ENCODE measurements at places on chromosomes 4 and X. TPM values are rescaled to one million over a fixed set of nuclear protein-coding genes. Genes with fewer than 3 reads are reported as not detected.

DNA sequence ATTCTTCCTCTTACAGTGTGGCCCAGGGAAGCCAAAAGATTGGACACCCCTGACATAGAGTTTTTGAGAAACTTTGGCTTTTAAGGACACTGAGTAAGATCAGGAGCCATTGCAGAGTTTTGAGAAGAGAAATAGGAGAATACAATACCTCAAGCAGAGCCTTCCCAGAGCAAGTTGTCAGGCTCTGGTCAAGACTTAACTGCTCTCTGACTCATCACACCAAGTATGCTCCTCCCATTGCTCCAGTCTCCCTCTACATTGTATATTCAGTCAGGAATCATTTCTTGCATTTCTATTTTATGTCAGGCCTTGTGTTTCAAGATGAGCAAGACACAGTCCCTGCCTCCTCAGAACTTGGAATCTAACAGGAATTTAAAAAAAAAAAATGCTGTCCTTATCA lies 176.4 kb upstream of the FMR1 start:
- DNase-seq = no peak

- DNase-seq = no peak
These were observed 151.3 kb upstream of the JADE1 start for GRCh38 chr4:128658214-128658631.

- no peak for DNase-seq
These were observed 13.4 kb downstream of the RBMX start for GRCh38 chrX:136867096-136867491.

DNA sequence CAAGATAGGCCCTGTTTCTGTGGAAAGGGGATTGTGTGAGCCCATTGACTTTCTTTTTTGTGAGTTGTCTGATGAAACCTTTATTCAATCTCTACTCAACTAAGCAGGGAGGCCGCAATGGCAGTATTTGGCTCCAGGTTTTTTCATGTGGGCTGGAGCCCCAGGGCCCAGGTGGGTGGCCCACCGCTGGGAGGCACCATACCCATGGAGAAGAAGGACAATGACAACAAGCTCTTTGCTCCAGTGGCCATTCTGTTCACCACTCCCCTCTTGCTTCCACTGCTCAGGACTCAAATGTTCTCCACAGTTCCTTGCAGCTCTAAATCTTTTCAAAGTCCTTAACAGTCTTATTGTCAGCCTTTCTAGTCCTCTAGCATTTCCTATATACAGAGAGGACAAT lies 54.1 kb downstream of the HOPX start:
- no peak for DNase-seq

DNA sequence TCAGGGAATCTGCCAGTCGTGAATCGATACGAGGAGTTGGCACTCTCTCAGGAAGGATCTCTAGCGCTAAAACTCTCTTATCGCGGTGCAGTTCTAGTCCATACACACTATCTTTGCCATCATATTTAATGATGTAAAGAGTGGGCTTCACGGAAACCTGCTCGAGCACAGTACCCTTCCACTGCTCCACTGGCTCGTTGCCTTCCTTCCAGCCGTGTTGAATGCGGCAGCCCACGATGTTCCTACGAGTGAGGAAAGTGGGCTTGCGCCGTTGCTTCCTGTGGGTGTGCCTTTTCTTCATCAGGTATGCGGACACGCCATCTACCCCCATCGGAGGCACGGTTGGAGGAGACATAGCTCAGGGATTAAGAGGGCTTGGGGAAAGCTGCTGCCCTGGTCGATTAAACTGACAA lies 661 bp downstream of the SPIN4 start:
- DNase-seq = peak; percentile 9

DNA sequence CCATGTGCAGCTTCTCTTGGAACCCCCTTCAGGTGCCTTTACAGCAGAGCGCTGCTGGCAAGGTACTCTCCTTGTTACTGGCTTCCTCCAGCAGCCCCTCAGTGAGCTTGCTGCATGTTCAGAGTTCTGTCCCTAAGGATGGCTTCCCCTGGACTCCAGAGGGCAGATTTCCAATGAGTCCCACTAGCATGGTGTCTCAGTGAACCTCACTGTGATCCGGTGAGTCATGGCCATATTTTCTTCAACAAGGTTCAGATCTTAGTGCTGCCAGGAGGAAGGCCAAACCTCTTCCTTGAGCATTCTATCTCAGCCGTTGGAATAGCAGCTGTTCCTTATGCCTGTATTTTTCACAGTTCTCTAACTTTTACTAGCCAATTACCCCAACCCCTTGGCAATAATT lies 98.8 kb downstream of the CASK start:
- no peak for DNase-seq

DNA sequence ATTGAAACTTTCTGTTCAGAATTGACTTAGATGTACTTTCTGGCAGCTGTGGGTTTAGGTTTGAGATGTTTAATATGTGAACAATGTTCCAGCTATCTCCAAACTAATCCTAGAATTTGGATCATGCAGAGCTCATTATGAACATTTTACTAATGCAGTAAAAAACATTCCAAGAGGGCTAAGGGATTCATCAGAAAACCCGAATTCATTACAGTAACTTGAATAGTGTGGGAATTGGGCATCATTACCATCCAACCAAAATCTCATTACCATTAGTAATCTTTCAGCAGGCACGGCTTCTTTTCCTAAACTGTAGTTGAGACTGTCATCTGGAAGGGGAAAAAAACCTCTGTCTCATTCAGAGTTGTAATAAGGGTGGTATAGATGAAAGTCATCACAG lies 91.0 kb downstream of the LIMCH1 start:
- DNase-seq = no peak

GRCh38 chrX:17425136-17425535 lies 50.1 kb downstream of the NHS start:
- DNase-seq = no peak

- no peak for DNase-seq
These were observed 41.5 kb downstream of the REELD1 start for GRCh38 chr4:146255874-146256273.

GRCh38 chr4:60506061-60506460 lies 694.1 kb upstream of the ADGRL3 start:
- no peak for DNase-seq

DNA sequence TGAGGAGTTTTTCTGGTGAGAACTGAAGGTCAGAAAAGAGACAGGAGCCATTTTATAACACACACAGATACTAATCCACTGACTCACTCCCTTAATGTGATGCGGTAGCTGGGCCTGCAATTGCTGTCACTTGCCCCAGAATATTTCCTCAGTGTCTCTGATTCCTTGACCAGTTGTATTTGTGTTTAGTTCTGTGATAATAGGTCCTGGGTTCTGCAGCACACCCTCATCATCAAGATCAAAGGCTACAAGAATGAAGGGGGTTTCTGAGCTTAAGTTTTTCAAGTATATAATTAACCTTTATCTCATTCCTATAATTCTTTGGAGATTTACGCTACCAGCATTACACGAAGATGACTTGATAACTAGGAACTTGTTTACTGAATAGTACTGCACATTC lies 576.5 kb upstream of the CPXCR1 start:
- no peak for DNase-seq

GRCh38 chr4:121243485-121243884 lies 79.4 kb upstream of the TNIP3 start:
- no peak for DNase-seq

DNA sequence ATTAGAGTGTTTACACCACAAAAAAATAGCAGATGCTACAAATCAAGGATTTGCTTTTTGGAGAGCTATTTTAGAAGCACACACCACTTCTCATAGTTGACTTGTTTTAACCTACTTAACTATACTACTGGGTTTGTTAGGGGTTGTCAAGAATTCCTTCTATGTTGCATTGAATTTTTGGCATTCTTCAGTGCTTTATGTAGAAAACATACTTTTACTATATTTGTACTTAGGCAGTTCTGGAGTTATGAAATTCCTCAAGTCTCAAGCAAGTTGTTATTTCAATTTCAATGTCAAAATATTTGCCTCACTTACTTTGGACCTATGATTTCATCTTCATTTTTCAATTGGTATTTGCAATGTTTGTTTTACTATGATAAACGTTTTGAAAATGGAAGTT lies 449.6 kb downstream of the GLUD2 start:
- no peak for DNase-seq

GRCh38 chrX:3280706-3281105 lies 65.7 kb downstream of the MXRA5 start:
- DNase-seq = no peak

GRCh38 chrX:112851806-112852205 lies 11.2 kb upstream of the AMOT start:
- DNase-seq = no peak

GRCh38 chr4:124386163-124386562 lies 326.4 kb downstream of the ANKRD50 start:
- no peak for DNase-seq

DNA sequence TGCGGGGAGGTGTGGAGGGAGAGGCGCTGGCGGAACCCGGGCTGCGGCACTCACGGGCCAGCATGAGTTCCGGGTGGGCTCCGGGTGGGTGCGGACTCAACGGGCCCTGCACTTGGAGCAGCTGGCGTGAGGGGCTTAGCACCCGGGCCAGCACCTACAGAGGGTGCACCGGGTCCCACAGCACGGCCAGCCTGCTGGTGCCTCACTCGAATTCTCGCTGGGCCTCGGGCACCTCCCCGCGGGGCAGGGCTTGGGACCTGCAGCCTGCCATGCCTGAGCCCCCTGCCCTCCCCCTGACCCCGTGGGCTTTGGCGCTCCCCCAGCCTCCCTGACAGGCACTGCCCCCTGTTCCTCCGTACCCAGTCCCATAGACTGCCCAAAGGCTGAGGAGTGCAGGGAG lies 10.8 kb upstream of the CAMK2D start:
- no peak for DNase-seq

DNA sequence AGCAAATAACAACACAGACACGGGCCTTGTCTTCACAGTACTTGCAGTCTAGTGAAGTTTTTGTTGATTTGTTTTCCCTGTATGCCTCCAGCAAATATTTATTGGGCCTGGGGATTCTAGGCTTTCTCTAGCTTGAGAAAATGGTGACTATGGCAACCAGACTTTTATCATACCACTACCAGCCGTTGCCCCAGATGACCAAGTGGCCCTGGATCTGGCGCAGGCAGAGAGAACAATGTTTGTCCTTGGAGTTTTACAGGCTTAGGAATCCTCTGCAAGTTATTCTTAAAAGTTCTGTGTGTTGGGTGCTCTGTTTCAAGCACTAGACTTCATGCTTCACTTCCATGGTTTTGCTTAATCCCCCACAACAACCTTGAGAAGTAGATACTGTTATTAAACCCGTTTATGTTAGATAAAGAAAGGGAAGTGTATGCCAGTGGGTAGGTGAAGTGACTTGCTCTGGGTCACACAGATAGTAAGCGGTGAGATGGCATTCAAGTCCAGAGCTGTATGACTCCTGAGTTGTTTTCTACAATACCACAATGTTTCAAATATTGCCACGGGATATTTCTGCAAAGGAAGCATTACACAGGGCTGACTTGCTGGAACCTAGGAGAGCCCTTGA lies 94.6 kb downstream of the AKAP4 start:
- no peak for DNase-seq

DNA sequence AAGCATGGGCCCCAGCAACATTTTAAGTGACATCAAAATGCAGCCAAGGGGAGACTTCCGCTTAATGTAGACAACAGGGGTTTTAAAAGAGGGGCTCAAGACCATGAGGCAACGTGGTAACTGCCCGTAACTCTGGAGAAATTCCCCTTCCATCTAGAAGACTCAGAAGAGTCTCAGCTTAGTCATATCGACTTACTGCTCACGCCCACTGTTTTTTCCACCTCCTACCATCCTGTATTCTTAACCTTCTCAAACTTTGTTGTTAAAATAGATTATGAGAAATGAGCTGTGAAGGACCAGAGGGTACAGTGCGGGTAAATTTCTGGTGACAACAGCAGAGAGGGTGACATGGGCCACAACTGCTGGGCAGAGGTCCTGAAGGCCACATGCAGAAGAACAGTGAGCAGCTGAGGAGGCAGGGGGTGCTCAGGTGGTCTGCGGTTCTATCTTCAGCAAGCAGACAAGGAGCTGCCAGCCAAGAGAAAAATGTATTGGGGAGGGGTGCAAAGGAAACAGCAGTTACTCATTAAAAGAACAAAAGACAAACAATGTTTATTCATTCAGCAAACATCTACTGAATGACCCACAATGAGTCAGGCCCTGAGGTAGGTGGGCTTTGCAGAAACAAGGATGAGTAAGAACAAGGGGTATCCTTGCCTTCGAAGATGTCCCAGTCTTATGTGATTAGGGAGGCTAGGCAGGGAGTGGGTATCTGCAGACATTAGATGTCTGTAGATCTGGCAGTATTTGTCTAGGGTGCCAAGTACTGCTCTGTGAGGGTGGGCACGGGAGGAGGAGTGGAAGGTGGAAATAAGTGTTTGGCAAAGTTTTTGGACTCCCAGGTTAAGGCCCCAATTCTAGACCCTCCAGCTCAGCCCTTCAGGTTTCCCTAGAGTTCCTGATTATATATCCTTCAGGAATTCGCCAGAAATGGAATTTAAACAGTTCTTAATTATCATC lies 175.3 kb downstream of the TSPAN5 start:
- no peak for DNase-seq

- no peak for DNase-seq
These were observed 4.4 kb upstream of the SRPX start for GRCh38 chrX:38225093-38225492.

DNA sequence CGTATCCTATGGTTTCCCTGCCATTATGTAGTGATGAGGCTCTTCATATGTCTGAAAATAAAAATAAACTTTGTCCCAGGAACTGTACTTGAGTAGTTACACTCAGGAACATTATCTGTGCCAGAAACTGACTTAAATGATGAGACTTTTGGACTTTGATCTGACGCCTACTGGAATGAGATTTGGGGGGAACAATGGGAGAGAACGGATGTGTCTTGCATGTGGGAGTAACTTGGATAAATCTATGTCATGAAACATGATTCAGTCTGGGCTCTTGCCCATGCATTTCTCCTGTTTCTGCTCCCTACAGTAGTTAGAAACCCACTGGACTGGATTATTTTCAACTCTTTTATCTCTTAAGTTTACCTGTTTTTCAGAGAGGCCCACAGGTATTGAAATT lies 2351.4 kb downstream of the PCDH7 start:
- no peak for DNase-seq

The LPAR4 gene
- not detected for polyA plus RNA-seq

The PLK4 gene
- polyA plus RNA-seq = 2.3 TPM

The ZNF674 gene
- polyA plus RNA-seq = 1.0 TPM

The GPR173 gene
- polyA plus RNA-seq = not detected

The GRIA3 gene
- not detected for polyA plus RNA-seq

The EXOC1L gene
- not detected for polyA plus RNA-seq

The CPE gene
- polyA plus RNA-seq = not detected

The TEX11 gene
- polyA plus RNA-seq = not detected

The RIBC1 gene
- not detected for polyA plus RNA-seq

The PASD1 gene
- polyA plus RNA-seq = not detected

All from naive B cell (primary cell).